Thoracic aorta (tissue), 2 donors: ENCODE measurements at places on chromosomes 3 and 15.

GRCh38 chr3:172076212-172076611, 36.8 kb downstream of the FNDC3B start:
- DNase-seq: no peak

GRCh38 chr3:27623085-27623753, 98.9 kb downstream of the EOMES start:
- DNase-seq: peak; percentile 23

GRCh38 chr3:126300001-126300760, 57.0 kb downstream of the KLF15 start:
- no peak for DNase-seq

DNA sequence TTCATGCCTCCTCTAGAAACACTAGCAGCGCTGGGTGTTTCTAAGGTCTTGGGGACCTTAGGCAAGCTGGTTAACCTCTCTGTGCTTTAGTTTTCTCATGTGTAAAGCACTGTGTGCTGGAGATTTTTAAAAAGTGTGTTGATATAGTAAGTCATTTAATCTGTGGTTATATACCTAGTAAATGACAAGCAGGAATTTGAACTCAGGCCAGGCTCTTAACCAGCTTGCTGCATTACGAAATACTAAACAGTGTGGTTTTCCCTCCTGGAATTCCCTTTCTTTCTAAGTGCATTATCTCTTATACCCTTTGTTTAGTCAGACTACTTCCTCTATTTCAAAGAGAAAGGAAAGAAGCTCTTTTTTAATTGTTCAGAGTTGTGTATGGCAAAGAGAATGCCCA, 26.5 kb downstream of the NEO1 start:
- DNase-seq: no peak
